ENCODE measurements at places on chromosomes 1 and 21.

GRCh38 chr1:203083463-203083921, 2.3 kb downstream of the MYOG start:
- DNase-seq = no peak

GRCh38 chr1:46523496-46524353, 27.7 kb downstream of the KNCN start:
- DNase-seq = no peak

DNA sequence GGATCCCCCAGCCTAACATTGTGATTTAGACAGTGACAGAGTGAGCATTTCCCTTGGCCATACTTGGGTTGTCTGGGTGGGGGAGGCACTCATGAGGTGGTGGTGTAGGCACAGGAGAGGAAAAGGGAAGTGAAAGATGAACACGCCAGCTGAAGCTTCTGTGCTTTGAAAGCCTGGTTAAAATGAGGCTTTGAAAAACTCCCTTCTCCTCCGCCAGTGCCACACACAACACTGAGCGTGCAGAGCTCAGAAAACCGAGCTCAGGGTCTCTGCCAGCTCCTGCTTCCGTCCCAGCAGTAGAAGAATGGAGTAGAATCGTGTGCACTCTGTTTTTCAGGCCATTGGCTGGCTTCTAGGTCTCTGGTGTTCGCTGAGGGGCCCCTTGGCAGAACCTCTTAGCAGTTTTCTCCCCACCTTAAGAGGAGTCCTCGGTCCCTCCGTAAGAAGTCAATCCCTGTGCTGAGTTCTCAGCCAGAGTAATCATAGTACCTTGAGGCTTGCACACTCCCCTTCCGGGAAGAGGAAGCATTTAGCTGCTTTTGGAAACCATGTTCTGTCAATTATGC, 12.9 kb downstream of the PLEKHM2 start:
- peak; percentile 51 for DNase-seq

DNA sequence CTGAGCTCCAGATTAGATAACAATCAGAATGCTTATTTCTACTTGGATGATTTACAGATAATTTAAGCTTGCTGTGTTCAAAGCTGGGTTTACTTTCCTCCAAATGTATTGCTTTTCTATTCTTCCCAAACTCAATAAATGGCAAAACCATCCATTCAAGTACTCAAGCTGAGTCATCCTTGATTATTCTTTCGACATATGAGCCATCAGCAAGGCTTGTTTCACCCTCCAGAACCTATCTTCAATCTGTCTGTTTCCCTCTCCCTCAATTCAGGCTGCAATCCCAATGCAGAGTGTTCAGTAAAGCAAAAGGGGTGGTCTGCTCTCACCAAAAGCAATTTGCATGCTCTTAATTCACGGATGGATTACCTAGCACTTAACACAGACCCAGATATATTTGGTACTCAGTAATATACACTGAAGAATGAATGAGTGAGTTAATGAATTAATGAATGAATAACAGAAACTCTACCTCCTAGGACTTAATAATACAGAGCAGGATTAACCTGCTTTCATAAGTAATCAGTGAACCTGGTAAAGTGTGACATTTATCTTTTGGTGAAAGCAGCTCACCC, 41.9 kb downstream of the DDR2 start:
- DNase-seq = no peak

GRCh38 chr1:165884009-165884689, 56.7 kb downstream of the UCK2 start:
- no peak for DNase-seq

DNA sequence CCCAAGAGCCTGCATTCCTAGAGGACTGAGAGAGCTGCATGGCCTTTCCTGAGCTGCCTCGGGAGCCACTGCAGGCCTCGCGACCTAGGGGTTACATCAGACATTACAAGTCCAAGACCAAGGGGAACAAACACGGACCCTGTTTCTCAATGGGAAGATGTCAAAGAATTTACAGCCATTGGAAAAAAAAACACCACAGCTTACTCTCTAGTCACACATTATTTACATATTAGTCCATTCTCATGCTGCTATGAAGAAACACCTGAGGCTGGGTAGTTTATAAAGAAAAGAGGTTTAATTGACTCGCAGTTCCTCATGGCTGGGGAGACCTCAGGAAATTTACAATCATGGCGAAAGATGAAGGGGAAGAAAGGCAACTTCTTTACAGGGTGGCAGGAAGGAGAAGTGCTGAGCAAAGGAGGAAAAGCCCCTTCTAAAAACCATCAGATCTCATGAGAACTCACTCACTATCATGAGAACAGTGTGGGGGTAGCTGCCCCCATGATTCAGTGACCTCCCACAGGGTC, 8.4 kb upstream of the PRMT2 start:
- no peak for DNase-seq

DNA sequence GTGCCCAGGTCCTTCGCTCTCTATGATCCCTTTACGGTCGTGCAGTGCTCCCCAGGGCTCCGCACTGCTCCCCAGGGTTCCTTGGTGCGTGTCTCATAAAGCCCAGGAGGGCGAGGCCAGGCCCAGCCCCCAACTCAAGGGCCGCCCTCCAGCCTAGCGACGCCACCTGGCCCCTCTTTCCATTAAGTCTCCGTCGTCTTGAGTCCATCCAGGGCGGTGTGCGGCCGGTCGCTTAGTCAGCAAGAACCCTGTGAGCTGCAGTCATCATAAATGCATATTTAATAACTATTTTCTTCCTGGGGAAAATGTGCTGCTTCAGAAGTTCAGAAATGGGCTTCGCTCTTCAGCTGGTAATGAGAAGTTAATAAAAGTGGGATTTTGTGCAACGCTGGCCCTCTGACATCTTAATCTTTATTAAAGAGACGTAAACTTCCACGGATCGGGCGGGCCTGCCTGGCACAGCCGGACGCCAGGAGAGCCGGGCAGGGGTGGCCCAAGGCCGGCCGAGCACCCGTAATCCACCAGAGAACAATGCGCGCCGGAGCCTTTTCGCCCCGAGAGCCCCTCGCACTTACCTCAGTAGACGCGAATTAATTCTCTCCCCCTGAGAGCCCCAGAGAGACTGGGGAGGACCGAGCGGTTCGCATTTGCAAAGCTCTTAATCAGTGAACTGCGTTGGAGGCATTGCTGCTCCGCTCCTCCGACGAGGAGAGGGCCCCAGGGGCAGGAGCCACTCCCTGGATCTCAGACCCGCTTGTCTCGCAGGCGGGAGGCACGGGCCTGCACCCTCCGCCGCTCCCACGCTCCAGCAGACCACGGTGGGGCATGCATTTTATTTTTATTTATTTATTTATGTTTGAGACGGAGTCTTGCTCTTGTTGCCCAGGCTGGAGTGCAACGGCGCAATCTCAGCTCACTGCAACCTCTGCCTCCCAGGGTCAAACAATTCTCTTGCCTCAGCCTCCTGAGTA, 188.3 kb upstream of the ARHGEF16 start:
- no peak for DNase-seq

- DNase-seq = no peak
Measured at GRCh38 chr21:45853703-45854342, 127.7 kb upstream of the COL6A1 start.

DNA sequence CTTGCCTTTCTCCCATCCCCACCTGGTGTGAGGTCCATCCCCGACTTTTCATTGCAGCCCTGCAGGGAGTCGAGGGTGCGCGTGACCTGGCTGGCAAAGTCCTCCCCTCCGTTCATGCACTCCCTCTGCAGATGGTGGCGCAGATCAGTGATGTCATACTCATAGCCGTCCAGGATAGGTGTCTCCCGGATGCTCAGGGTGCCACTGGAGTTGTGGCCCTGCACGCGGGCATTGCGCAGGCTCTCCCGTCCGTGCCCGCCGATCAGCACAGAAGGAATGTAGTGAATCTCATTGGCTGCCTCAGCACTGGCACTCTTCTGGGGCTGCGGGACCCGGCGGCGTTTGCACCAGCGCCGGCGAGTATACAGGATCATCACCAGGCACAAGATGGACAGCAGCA, 132.1 kb downstream of the ASTN1 start:
- DNase-seq = no peak

DNA sequence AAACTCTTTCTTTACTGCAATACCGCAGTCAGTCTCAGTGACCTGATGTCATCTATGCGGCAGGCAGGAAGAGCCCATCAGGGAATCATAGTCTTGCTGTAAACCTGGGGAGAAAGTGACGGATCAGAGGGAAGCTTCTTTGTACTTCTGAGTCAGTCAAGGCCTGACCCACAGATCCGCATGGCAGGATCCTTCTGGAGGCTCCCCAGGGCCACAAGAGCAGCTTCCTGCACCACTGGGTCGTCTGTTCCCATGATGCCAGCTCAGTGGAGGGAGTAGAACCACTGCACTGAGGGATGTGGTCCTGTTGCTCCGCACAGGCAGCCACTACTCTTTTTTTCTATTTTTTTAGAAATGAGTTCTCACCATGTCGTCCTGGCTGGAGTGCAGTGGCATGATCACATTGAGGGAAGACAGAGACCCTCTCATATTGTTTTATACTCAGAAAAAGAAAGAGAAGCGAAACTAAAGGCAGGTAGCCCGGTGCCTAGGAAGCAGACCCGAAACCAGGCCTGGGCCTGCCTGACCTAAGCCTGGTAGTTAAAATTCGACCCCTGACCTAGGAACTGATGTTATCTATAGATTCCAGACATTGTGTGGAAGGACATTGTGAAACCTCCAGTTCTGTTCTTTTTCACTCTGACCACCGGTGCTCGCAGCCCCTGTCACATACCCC, 6.3 kb upstream of the ERVH48-1 start:
- no peak for DNase-seq

DNA sequence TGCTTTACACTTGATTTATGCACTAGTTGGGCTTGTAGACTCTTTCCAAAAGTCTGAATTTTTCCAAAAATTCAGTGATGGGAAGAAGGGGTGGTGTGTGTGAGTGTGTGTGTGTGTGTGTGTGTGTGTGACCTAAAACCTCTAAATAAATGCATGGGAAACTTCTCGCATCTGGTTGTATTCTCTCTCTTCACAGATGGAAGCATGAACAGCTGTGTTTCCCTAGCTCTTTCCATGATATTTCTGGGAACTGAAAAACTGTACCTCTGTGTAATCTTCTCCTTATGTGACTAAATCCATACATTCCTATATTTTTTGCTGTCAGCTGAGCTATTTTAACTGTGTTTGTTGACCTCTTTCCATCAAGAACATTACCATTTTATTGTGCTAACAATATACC, 26.2 kb upstream of the CYYR1 start:
- no peak for DNase-seq
